ENCODE measurements at places on chromosomes 2 and 18.

- DNase-seq: no peak
These were observed 37.2 kb downstream of the TSHZ1 start for GRCh38 chr18:75247611-75248421.

DNA sequence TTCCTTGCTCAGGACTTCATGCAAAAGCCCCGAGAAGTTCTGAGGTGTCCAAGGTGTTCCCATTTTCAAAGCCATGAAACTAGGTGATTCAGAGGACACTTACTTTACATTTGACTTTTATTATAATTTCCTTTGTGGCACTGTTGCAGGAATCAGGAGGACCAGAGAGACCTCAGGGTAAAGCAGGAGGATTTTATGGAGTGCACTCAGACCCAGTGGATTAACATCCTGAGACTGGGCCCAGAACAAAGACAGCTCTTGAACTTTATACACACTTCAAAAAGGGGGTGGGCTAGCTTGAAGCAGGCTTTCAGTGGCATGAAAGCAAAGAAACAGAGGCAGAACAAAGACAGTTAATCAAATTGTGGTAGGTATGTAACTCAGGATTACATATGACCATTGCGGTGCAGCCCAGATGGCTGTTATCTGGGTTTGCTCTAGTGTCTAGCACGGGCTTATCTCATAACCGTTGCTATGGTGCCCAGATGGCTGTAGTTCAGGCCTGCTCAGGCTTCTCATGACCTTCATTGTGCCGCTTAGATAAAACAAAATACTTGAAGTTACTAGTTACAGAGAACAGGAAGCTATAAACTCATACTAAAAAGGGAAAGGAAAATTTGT, 39.4 kb downstream of the TMEM182 start:
- DNase-seq: no peak

DNA sequence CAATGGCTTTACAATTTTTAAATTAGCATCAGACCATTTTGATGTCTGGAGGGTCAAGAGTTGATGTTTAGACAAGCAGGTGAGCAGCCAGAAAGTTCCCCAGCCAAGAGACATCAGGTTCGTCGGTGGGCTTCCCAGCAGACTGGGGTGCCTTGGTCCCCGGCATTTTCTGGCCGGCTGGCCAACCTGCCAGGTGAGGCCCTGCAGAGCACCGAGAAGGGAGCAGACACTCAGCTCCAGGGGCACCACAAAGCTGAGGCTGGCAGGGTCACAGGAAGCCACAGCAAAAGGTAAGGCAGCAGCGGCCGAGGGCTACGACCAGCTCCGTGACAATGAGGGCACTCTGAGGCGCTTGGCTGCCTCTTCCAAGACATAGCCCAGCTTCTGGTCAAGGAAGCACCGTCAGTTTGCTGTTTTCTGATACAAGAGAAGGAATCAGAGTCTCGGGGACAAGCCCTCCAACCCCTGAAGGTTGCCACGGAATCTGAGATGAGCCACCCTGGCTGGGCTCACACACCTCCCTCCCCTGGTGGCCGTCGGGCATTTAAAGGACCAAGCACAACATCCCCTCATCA, 229.0 kb downstream of the MGAT5 start:
- no peak for DNase-seq

DNA sequence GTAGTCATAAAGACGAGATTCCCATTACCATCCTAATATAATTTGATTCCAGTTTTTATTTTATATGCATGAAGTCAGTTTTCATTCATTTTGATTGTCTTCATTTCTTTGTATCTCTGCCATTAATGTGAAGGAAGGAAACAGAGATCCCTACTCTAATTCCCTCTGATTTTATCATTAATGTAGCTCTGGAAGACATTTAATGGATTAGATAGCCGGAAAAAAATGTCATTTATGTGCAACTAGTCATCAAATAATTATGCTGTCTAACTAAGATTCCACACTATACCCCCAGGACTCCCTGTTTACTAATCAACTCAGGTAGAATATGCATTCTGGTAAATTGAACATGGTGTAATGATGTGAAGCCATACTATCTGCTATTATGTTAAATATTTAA, 19.9 kb downstream of the RHBDD1 start:
- no peak for DNase-seq

DNA sequence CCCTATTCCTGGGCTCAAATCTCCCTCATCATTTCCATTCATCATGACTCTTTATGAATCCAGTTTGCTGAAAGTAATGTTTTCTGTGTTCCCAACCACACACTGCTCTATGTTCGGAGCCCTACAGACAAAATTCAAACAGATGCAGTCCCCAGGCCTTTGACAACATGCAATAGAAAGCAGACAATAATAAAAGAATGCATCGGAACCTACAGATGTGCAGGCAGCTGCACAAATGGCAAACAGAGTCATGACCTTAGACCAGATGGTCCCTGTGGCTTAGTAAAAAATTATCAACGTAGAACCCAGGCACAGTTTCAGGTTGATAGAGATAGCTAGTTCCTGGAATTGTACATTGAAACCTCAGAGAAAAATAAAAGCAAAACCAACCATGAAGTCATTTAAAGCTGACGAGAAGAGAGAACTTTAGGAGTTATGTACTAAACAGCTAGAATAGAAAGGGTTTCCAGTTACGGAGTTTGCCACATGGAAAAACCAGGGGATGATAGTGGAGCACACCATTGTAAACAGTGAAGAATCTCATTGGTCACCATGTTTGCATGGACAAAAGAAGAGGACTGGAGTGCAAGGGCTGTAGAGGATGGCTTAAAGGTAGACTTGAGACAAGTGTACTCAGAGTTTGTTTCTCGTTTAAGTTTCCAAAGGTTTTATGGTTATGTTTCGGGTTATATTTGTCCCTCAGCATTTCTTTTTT, 23.2 kb upstream of the ACVR1 start:
- no peak for DNase-seq

DNA sequence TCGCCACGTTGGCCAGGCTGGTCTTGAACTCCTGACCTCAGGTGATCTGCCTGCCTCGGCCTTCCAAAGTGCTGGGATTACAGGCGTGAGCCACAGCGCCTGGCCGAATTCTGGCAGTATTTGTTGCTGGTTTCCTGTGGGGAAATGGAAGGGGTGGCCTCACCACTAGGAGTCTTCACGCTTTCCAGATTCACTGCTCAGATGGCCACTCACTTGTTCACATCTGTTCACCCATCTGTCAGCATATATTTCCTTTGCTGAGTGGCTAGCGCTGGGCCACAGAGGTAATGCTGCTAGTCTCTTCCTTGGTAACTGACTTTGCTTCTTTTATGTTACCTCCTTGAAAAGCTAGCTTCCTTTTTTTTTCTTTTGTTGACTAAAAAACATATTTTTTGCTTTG, 27.2 kb downstream of the TMEM177 start:
- no peak for DNase-seq

DNA sequence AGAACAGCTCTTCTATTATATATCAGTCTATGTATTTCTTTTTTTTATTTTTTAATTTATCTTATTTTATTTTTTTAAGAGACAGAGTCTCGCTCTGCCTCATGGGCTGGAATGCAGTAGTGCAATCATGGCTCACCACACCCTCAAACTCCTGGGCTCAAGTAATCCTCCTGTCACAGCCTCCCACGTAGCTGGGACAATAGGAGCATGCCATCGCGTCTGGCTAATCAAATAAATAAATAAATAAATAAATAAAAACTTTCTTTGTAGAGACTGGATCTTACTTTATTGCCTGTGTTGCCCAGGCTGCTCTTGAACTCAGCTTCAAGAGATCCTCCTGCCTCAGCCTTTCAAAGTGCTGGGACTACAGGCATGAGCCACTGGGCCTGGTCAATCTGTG, 117.0 kb downstream of the RBMS1 start:
- no peak for DNase-seq

DNA sequence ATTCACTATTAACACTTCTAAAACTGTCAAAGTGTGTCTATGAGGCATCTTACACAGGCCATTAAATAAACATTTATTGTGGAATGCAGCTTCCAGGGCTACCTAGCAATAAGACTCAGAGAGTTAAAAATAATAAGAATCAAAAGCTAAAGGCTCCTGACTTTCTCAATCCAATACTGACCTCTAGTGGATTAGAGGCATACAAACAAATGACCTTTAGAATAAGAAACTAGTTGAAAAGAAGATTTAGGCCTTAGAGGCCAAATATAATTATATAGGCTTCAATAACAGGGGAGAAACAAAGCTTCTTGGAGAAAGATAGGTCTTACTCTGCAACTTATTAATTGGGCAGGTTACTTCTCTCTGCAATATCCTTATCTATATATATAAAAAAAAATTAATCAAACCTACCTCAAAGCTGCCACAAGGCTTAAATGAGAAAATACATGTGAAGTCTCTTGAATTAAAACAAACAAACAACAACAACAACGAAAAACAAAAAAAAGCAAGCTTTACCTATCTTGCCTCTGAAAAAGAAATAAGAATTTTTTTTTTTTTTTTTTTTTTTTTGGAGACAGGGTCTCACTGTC, 246.1 kb downstream of the EXOC6B start:
- DNase-seq: peak; percentile 5

DNA sequence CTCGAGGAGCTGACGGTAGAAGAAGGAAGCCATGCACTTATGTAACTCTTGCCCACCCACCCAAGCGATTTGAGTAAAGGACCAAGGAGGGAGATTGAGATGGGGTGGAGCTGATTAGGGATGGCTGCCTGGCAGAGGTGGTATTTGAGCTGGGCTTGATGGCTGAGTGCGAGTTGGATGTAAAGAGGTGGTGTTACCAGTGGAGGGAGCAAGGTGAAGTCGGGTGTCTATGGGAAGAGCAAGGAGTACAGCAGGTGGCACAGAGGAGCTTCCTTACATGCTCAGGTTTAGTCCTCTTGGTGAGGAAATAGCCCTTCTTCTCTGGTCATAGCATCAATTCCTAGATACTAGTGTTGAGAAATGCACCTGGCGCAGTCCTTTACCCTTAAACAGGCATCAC, 294.2 kb upstream of the SKOR2 start:
- no peak for DNase-seq

DNA sequence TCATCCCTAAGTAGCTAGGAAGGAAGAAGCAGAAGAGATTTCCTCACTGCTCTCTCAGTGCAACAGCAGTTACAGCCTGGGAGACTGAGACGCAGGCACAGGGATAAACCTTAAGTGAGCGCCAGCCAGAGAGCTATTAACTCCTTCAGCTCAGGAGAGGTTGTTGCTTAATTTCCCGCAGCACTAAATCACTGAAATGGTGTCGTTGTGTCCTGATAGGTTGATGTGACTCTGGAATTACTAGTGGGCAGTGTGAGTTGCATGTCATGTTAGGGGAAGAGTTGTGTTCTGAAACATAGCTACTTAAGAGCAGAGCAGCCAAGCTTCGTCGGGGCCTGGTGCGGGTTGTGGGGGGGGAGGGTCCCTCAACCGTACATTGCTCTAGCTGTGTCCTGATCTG, 225.8 kb downstream of the NAPG start:
- DNase-seq: no peak

DNA sequence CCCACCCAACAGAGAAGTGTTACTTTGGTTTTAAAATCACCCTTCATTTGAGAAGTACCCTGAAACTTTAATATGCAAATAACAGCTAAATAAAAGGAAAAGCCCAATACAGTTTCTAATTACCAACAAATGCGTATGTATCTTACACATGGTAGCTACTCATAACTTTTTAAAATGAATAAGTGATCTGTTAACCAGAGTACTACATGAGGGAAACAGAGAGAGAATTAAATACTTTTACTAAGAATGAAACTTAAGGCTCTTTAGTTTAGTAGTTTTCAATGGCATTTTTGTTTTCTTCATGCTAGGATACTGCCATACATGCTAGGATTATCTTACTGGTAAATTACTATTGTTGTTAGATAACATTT, 39.1 kb upstream of the NABP1 start:
- DNase-seq: no peak

- DNase-seq: no peak
These were observed 639.8 kb upstream of the ZEB2 start for GRCh38 chr2:145159676-145160075.

- DNase-seq: peak; percentile 52
These were observed 44.9 kb upstream of the YWHAQ start for GRCh38 chr2:9675415-9676351.

DNA sequence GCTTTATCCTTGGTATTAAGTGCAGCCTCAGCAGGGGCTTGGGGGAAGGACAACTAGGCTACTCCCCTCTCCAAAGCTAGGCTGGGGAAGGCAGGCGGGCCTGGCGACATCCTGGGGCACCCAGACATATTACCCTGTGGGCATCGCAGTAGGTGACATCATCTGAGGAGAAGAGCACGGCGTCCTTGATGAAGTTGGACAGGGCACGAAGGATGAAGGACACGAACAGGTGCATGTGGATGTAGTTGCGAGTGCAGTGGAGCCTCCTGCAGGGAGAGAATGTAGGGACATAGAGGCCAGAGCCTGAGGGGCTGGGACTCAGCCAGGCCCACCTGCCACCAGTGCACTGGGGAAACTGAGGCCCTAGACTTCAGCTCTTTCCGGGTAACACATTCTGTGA, 32.3 kb downstream of the TMEM37 start:
- no peak for DNase-seq

- DNase-seq: no peak
These were observed 148.1 kb downstream of the TMEM163 start for GRCh38 chr2:134570676-134571075.

All from pulmonary artery endothelial cell (primary cell).